GM23248 (cell line): ENCODE measurements at places on chromosomes 2 and 18. TPM values are rescaled to one million over a fixed set of nuclear protein-coding genes. Genes with fewer than 3 reads are reported as not detected.

- H3K4me3 ChIP-seq, result no peak overlapping the region
- peak overlapping the region; percentile 0 for H3K27ac ChIP-seq
- no peaks in the 10 kb centered on the region for H3K27me3 ChIP-seq
Measured at GRCh38 chr2:101883860-101884259, 107.9 kb upstream of the IL1R2 start.

DNA sequence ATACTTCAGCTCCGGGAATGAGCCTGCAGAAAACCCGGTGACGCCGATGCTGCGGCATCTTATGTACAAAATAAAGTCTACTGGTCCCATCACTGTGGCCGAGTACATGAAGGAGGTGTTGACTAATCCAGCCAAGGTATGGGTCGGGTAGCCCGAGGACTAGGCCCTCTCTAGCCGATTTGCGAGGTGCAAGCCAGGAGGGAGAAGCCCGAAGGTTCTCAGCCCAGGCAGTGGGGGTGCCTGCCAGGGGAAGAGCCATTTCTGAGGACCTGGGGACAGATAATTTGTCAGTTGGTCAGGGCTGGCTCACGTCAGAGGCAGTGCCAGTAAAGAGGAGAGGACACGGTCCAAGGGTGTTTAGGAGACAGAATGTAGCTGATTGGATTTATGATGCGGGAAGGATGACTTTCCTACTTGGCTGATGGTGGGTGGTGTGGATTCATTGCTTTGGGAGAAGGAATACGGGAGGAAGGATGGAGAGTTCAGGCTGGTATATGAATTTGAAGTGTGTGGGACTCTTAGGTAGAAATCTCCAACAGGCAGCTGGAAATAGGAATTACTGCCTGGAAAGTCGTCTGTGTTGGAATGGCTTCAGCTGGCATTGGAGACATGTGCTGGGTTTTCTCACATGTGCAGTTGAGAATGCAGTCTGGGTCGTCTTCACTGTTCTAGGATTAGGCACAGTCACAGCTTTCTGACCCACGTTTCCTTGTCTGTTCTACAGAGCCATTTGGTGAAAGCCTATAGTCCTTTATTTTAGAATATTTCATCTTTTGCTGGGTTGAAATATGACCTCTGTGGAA is 874 bp downstream of the NDUFAF7 start:
- no peaks in the 10 kb centered on the region for H3K27me3 ChIP-seq
- DNase-seq, result peak; percentile 62
- peaks cover 19% of the 10 kb centered on the region for H3K36me3 ChIP-seq
- H3K4me1 ChIP-seq, result peaks cover 21% of the 10 kb centered on the region
- peak overlapping the region; percentile 89 for H3K4me3 ChIP-seq

- H3K27me3 ChIP-seq, result no peaks in the 10 kb centered on the region
- no peak overlapping the region for H3K4me3 ChIP-seq
- DNase-seq, result no peak
- H3K4me1 ChIP-seq, result no peaks in the 10 kb centered on the region
- H3K36me3 ChIP-seq, result no peaks in the 10 kb centered on the region
Measured at GRCh38 chr18:10242936-10243680, 211.3 kb upstream of the APCDD1 start.

TMEM17 gene
- 3.7 and 8.3 TPM in 2 replicates for total RNA-seq

DNA sequence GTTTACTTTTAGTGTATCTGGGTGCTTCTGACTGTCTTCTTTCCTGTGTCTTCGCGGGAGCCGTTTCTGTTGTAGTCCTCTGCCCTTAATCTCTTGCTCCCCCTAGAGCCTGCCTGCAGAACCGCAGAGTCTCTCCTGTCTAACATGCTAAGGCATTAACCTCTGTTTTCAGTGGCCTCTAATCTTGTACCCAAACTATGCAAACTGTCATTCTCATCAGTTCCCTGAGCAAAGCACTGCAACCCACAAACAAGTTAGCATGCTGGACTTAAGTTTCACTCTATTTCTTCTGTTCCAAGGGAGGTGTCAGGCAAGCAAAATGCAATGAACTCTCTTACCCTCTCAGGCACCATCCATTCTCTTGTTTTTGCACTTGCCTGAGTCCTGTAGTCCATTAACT is 138.4 kb downstream of the OTX1 start:
- DNase-seq, result peak; percentile 72
- 0 out of 2 replicates have a peak overlapping the region, but pooled peaks have one; percentile 34 for H3K4me3 ChIP-seq
- no peaks in the 10 kb centered on the region for H3K27me3 ChIP-seq
- no peaks in the 10 kb centered on the region for H3K4me1 ChIP-seq
- H3K27ac ChIP-seq, result no peak overlapping the region
- no peaks in the 10 kb centered on the region for H3K36me3 ChIP-seq

GRCh38 chr18:22985250-22985649 is 52.1 kb downstream of the RBBP8 start:
- H3K36me3 ChIP-seq, result peaks cover 5% of the 10 kb centered on the region
- no peak overlapping the region for H3K4me3 ChIP-seq
- no peaks in the 10 kb centered on the region for H3K4me1 ChIP-seq
- no peak overlapping the region for H3K27ac ChIP-seq

- no peak overlapping the region for H3K27ac ChIP-seq
- H3K27me3 ChIP-seq, result no peaks in the 10 kb centered on the region; the same call in 1 of the 2 replicates
- no peak overlapping the region for H3K4me3 ChIP-seq
- H3K36me3 ChIP-seq, result no peaks in the 10 kb centered on the region
- DNase-seq, result peak; percentile 9
- H3K4me1 ChIP-seq, result no peaks in the 10 kb centered on the region
Measured at GRCh38 chr18:50956116-50956515, 11.7 kb upstream of the ELAC1 start.
